ENCODE measurements at places on chromosomes 12 and 14.

DNA sequence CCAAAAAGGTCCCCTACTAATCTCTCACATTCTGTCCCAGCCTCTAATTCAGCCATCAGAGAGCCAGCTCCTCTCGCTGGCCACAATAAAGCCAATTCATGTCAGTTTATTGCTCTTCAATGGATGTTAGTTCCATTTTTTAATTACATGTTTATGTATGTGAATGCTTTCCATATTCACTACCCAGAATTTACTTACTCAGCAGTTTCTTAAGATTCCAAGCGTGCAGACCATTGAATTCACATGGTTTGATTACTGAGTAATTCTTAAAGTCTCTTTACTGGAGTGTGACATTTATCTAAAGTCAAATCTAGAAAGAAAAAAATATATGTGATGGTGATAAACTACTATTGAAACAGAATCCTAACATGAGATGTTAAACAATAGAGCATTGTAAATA lies 102.2 kb downstream of the LLPH start:
- no peak for DNase-seq

DNA sequence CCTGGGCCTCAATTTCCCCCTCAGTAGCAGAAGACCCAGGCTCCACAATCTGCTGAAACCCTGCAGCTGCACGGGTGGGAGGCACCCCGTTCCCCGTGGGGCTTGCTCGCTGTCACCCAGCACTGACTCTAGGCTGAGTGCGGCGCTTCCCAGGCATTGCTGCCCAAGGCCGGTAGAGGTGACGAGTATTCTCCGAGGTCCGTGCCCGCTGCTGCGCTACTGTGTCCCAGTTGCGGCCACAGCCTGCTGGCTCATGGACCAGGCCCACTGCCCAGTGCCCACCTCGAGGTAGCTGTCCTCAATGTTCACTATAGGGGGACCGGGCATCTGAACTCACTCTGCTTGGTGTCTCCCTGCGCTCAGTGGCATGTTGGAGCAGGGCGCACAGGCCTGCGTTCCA lies 74.7 kb downstream of the GSC start:
- DNase-seq, result no peak

GRCh38 chr12:82425241-82425640 lies 66.9 kb downstream of the METTL25 start:
- DNase-seq, result no peak

DNA sequence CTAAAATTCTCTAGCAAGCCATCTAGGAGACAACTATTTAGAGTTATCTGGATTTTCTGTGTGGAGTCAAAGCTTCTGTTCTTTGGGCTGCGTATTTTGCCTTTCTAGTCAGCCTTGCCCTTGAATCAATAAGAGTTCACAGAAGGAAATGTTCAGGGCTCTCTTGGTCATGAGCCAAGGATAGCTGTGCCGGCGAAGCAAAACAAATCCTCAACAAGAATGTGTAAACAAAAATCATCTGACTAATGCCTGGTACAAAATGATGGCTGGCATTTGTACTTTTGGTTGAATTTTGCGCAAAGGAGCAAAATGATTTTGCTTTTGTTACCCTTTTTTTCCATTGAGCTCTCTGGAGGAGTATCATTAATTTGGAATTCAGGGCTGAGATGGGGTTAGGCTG lies 171.1 kb downstream of the DACT1 start:
- DNase-seq, result no peak

- DNase-seq, result no peak
These were observed 18.5 kb upstream of the EML1 start for GRCh38 chr14:99774556-99775307.

DNA sequence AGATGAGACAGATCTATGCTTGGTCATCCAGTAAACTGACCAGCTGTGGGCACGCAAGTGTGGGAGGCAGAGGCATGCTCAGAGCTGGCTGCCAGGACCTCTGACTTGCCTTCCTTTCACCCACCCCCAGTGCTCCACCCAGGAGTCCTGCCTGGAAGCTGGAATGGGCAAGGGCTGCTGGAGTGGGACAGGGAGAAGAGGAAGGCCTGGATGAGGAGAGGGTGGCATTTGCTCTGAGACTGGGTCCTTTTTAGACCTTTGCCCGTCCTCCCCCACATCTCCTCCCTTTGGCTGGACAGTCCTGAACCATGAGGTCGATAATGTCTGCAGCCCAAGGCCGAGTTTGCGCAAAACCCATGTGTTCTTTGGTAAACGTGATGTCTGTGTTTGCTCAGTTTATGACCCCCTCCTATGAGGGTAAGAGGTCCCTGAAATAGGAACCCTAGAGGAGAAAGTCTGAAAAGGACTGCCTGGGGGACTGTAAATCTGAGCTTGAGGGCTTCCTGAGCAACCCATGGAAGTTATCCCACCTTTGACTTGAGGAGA lies 3.8 kb upstream of the INHBE start:
- DNase-seq, result no peak

GRCh38 chr12:47202176-47202575 lies 122.4 kb upstream of the AMIGO2 start:
- DNase-seq, result no peak
